ENCODE measurements at places on chromosomes 13 and 19.
A peak's percentile ranks its signal among the peaks of the same experiment; 100 is the strongest.

DNA sequence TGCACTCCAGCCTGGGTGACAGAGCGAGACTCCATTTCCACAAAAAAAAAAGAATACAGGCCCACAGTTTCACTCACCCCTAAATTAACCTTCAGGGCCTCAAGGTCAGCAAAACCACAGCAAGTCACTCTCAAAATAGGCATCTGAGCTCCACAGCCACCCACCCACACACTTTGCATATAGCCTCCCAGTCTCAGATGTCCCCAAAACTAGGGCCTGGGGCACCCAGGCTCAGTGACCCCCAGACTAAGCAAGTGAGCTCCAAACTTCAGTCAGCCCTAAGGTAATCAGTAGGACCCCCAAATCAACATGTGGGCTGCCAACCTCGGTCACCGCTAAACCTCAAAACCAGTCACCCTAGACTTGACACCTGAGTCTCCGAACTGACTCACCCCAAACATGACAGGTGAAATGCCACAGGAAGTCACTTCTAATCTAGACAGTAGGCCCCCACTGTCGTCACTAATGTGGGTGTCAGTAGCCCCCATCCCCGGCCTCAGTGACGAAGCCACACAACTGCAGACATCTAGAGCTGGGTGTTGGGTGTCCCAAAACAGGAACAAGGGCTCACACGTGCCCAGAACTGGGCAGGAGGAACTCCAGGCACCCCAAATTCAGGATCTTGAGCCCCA is 13.9 kb downstream of the RABAC1 start:
- no peak for DNase-seq

DNA sequence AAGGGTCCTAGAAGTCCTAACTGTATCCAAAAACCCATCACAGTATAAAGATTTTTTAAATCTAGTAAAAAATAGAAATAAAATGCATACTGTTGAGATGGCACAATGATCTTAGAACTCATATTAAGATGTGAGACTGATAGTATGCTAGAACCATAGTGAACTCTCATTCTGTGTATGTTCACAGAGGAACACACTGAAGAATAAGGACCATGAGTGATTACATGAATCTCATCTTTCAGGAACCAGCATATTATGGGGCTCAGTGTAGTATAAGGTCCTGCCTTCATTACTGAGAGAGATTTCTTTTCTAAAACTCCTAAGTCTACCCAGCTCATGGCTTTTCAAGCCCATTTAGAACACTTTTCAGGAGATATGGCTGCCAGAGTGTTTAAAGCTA is 59.8 kb upstream of the RFC3 start:
- no peak for DNase-seq

GRCh38 chr19:11379857-11380350 is 4.2 kb downstream of the EPOR start:
- no peak for DNase-seq

- peak; percentile 16 for DNase-seq
Observed at GRCh38 chr13:27137759-27138158, 33.9 kb downstream of the USP12 start.

- no peak for DNase-seq
Observed at GRCh38 chr13:45474584-45475454, 10.1 kb downstream of the COG3 start.

GRCh38 chr13:79935121-79935520 is 405.8 kb downstream of the SPRY2 start:
- no peak for DNase-seq

GRCh38 chr13:40756042-40756441 is 14.9 kb downstream of the MRPS31 start:
- no peak for DNase-seq
